ENCODE measurements at places on chromosomes 2 and 18.

GRCh38 chr18:76502551-76502950 is 7.5 kb upstream of the ZNF516 start:
- no peak for ATAC-seq

GRCh38 chr2:221134718-221135117 is 437.4 kb downstream of the EPHA4 start:
- ATAC-seq = no peak

- no peak for ATAC-seq
Measured at GRCh38 chr18:49704334-49704733, 109.0 kb downstream of the ACAA2 start.

GRCh38 chr2:23769364-23769763 is 157.6 kb downstream of the ATAD2B start:
- no peak for ATAC-seq
